ENCODE measurements at places on chromosomes 3 and 15.

- DNase-seq: no peak
These were observed 824 bp upstream of the CILP start for GRCh38 chr15:65212097-65212496.

- no peak for DNase-seq
These were observed 64.4 kb upstream of the PPARG start for GRCh38 chr3:12224181-12225147.

DNA sequence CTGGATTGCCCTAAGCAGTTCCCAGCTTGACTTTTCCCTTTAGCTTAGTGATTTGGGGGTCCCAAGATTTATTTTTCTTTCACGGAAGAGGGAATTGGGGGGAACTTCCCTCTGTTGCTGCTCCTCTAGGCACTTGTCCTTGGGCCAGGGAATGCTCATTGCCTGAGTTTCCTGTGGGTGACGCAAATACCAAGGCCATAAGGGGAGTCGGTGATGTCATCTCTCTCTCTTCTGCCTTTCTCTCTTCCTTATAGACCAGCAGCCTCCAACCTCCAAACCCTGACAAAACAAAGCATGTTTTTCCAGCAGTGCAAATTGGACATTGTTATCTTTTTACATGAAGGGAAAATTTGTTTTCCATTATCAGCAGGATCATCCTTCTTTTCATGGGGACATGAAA is 120.2 kb downstream of the ITPR1 start:
- no peak for DNase-seq

DNA sequence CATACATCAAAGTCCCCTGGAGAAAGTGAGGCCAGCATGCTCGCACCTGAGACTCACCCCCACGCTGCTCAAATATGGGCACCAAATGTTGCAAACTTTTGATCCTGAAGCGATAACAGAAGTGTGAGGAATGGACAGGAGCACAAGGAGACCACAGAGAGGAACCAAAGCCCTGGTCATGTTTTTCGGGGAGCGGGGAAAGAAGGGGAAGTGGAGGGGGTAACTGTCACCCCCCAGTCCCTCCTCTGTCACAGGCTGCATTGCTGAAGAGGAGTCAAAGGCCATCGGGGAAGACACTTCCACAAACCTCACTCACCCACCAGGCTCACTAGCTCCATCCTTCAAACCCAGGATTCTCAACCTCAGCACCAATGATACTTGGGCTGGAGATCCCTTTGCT is 182.4 kb downstream of the UACA start:
- no peak for DNase-seq

GRCh38 chr3:125051715-125052581 is 3.8 kb downstream of the HEG1 start:
- no peak for DNase-seq

DNA sequence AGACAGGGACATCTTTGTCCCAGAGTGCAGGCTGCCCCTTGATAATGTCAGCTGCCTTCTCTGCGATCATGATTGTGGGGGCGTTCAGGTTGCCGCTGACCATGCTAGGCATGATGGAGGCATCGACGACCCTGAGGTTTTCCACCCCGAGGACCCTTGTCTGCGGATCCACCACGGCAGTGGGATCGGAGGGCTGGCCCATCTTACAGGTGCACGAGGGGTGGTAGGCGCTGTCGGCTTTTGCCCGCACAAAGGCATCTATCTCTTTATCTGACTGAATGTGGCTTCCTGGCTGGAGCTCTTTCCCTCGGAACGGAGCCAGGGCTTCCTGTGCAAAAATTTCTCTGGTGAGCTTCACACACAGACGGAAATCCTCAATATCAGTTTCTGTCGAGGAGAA is 28.4 kb downstream of the CHDH start:
- no peak for DNase-seq

- DNase-seq: no peak
These were observed 28.3 kb downstream of the POLR2M start for GRCh38 chr15:57734860-57735259.

GRCh38 chr15:72135719-72136118 is 17.5 kb downstream of the SENP8 start:
- DNase-seq: no peak

DNA sequence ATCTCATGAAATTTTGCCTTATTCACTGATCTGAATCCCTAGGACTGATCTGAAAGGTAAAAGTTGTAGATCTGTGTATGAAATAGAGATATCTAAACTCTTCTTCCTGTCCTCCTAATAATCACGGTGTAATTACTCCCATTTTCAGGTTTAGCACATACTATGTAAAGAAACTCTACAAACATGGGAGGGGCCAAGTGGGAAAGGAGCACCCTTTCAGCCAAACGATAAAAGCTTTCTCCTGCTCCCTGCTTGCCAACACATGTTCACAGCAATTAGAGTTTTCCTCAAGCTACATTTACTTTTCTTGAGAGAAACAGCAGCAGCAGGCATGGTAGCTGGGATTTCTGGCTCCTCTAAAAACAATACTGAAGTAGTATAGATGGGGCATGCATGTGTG is 71.6 kb downstream of the CHAC1 start:
- no peak for DNase-seq

GRCh38 chr3:25035526-25035925 is 392.5 kb upstream of the RARB start:
- no peak for DNase-seq

GRCh38 chr3:64509206-64509605 is 178.6 kb downstream of the ADAMTS9 start:
- no peak for DNase-seq

DNA sequence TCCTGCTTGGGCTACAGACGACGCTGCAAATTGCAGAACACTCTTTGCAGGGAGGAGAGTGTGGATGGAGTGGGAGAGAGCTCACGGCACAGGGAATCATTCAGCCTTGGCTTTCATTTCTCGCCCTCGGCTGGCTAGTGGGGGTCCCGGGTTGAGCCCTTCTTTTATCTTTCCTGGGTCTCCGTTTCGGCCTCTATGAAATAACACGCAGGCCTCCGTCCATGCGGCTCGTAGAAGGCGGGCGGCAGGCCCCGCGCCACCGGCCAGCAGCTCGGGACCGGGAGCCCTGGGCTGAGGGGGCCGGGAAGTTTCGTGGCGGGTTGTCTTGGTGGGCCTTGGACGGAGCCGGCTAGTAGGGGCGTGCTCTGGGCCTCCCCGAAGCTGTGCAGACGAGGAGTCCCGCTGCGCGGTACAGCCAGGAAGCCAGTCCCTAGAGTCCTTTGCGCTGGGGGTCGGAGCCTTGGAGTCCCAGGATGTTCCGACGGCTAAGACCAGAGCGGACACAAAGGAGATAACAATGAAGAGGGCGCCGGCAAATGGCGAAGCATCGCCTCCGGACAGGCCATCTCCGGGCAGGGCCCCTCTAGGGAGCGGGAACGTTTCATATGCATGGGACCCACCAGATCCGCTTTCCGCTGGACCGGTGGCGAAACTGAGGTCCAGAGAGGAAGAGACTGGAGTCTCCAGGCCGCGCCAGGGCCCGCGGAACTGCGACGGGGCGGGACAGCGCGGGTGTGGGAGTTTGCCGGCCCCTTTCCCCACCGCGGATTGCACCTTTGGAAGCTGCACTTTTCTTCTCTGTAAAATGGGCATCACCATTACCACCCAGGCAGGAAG is 4.3 kb downstream of the RNU6-1 start:
- no peak for DNase-seq

GRCh38 chr15:63540449-63540848 is 36.1 kb downstream of the USP3 start:
- DNase-seq: no peak

GRCh38 chr3:117681619-117682018 is 972.0 kb downstream of the TUSC7 start:
- DNase-seq: no peak

GRCh38 chr3:45113625-45114050 is 32.5 kb downstream of the CDCP1 start:
- DNase-seq: peak; percentile 70

DNA sequence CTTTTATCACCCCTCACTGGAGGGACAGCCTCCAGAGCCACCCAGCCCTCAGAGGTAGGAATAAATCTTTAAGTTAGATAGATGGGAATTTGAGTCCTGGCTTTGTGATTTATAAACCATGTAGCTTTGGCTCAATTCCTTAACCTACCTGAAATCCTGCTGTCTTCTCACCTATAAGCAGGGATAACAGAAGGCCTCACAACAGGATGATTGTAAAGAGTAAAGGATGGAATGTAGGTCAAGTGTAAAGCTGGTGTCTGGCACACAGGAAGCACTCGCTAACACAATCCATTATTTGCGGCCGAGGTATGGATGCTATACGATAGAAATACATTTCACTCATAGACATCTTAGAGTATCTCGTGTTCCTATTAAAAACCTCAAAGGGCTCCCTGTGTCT is 162.9 kb upstream of the LRTM1 start:
- no peak for DNase-seq

DNA sequence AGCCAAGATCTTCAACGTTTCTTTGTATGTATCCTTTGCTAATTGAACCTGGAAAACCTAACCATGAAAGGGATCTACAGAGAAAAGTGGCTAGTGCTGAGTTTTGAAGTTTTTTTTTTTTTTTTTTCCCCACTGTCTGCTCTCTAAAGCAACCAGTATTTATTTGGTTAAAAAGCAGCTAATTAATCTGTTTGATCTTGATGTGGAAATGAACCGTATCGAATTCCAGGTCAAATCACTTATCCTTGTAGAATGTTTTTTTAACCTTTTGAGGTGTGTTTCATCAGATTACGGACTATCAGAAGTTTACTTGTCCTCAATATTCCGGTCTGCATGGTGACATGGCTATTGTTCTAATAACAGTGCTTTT is 117.2 kb downstream of the FNDC3B start:
- no peak for DNase-seq

DNA sequence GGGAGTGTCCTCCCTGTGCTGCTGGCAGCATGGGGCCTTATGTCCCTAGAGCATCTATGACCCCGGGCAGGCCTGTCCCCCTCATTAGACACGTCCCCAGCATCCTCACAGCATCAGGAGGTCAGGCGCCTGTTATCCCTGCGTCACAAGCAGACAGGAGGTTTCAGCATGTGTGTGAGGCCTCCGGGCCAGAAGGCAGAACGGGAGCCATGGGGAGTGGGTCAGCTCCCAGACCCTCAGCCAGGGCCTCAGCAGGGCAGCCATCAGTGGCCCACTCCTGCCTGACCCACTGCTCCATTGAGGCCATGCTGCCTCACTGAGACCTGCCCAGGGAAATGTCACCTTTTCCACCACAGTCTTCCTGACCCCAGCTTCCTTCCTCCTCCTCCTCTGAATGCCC is 71.6 kb downstream of the DNAJB8 start:
- no peak for DNase-seq

DNA sequence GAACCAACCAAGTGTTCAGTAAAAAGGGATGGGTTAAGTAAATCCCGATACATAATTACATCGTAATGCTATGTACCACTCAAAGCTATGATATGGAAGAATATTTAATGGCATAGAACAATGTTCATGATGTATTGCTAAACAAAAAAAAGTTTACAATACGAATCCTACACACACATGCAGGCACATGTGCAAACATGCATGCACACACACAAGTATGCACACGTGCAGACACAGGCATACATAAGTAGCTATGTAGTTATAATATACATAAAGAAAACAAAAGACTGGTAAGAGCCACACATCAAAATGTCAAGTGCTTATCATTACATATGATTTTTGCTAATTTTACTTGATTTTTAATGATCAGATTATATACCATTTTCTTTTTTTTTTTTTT is 74.2 kb downstream of the ARRDC4 start:
- no peak for DNase-seq

GRCh38 chr3:126827121-126827520 is 123.1 kb downstream of the CHCHD6 start:
- DNase-seq: peak; percentile 19

- no peak for DNase-seq
These were observed 61.5 kb upstream of the FNDC3B start for GRCh38 chr3:171977860-171978259.

DNA sequence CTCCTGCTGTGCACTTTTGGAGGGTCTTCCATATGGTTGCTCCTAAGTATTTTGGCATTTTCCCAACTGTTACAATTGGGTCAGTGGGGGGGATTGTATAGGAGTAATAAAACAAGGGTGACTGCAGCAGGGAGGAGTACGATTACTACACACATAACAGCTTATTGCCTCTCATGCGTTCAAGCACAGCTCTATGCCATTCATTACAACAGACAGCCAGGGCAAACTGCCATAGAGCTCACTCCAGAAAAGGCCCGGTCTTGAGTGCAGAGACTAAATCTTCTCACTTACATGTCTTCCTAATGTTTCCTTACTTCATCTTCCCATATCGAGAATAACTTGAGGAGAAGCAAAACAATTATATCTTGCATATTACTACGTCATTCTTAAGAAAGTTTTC is 1.4 kb upstream of the CHMP2B start:
- peak; percentile 37 for DNase-seq

- no peak for DNase-seq
These were observed 366.2 kb upstream of the DPH6 start for GRCh38 chr15:35912196-35912595.

DNA sequence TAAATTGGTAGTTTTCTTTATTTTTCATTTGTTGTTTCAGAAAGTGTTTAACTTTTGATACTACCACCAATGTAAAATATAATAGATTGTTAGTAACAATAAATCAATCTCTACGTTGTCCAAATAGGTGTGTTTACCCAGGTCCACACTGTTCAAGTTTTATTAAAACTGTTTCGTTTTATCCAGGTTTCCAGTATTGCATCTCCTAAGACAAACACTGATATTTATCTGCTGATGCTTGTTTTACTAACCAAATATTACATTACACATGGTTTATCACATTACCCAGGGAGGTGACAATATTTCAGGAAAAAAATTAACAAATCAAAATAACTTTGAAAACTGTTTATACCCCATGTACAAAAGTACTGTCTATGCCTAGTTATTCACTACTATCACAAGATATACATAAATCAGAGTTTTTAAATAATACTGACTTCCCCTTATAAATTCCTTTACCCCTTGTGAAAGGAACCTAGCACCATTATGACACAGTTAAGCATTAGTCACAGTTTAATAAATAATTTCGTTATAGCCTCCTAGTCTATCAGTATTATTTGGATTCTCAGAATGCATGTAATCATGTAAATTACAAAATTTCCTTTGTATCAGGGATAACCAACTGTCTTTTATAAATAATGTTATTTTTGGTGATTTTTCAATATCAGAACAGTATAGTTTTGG is 205.3 kb downstream of the ZBTB20 start:
- no peak for DNase-seq

DNA sequence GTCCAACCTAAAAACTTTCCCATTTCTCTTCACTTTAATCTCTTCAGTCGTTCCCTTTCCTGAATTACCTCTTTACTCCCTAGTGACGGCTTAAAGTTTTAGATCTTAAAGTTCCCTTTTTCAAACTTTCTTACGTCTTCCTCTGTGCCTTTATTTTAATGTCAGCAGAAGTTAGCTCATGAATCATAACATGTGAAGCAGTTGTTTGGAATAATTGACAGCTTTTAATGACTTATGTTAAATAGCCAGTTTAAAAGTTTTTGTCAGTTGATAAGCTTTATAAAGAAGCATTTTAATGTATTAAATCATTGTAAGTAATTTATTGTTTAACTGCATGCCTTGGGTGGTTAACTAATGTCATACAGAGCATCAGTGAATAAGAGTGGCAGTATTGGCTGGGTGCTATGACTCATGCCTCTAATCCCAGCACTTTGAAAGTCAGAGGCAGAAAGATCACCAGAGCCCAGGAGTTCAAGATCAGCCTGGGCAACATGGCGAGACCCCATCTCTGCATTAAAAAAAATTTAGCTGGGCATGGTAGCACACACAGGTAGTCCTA is 33.9 kb downstream of the PIK3CA start:
- DNase-seq: no peak
